Fibroblast of mammary gland (primary cell): ENCODE measurements at places on chromosomes 4 and X.
A peak's percentile ranks its signal among the peaks of the same experiment; 100 is the strongest.

DNA sequence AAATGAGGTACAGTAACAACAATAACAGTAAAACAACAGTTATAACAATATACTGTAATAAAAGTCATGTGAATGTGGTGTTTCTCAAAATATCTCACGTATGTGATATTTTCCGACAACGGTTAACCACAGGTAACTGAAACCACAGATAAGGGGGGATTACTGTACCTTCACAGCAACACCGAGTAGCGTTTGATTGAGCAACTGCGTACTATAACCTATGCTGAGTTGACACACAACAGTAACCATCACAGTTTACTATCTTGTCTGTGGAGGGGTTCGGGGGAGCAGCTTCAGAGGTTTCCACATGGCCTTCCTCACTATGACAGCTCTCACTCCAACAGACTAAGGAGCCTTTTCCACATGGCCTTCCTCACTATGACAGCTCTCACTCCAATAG lies 13.4 kb downstream of the RBMX2 start:
- DNase-seq, result no peak

DNA sequence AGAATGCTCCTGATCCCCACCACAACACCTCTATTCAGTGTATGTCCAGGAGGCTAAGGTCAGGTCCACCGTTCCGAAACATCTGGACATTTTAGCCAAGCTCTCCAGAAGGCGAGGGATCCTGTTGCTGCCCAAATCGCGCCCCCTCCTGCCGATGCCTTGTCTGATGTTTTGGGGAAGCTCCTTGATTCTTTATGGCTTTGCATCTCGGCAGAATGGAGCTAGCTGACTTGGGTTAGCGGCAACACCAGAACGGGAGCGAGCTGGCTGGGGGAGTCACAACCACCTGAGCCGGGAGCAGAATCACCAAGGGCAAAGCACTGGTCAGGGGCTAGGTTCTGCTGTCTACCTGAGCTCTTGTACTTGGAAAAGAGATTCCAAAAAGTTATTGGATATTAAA lies 6.6 kb upstream of the POU3F4 start:
- DNase-seq, result no peak

- DNase-seq, result peak; percentile 26
Measured at GRCh38 chr4:152095701-152096070, 334.9 kb upstream of the GATB start.

- DNase-seq, result no peak
Measured at GRCh38 chr4:77014256-77014655, 61.5 kb downstream of the CCNI start.

DNA sequence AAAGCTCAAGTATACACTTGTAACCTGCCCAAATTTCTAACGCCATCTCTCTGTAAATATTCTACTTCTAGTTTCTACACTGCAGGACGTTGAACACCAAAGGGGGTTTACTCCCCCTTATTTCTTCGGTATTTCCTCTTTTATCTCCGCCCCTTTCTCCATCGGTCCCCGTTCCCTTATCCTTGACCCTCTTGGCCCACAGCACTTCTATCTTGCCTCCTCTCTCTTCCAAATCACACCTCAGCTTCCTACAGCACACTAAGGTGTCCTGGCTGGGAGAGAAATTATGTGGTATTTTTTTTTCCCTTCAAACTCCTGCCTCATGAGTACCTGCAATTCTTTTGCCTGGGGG lies 715 bp downstream of the ZMAT1 start:
- DNase-seq, result no peak

DNA sequence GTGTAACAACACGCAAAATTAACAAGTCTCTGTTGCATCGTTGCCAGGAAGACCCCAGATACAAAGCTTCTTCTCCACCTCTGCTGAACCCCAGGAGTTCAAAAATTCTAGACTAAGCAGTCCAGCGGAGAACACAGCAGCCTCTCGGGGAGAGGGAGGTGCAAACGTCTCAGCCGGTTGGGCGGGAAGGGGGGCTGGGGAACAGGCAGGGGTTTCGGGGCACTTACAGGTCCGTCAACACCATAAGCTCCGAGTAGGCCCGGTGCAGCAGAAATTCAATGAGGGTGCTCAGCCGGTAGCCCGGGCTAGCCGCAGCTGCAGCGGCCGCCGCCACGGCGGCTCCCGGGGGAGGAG lies 394 bp downstream of the MED14 start:
- no peak for DNase-seq

GRCh38 chr4:55561889-55562288 lies 15.2 kb upstream of the CLOCK start:
- DNase-seq, result no peak

DNA sequence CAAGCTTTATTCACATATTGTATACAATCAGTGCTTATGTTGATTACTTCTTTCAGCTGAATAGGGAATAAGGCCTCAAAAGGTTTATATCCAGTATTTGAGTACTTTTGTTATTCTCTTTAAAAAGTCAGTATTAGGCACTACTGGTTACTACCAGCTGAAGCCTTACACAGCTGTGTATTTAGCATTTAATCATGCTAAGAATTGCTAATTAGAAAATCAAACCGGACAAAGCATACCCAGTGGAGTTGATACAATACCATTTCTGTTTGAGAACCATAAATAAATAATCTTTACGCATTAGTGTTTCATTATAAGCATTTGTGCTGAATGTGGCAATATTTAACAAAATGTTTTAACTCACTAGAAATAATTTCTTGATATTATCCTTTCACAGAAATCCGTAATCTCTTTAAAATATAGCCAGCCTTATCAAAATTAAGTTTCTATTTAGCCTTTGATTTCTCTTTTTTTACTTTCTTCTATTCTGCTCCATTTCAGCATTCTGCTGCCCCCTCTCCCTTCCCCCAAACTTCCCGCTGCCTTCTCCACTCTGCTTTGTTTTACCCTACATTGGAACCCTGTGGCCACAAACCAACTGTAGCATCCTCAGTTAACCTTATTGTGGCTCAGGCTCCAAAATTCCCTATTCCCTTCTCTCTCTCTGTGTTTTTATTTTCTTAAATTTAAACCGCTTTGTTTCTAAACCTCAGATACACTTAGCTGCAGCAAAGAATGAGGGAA lies 37.8 kb downstream of the UGT8 start:
- DNase-seq, result no peak

DNA sequence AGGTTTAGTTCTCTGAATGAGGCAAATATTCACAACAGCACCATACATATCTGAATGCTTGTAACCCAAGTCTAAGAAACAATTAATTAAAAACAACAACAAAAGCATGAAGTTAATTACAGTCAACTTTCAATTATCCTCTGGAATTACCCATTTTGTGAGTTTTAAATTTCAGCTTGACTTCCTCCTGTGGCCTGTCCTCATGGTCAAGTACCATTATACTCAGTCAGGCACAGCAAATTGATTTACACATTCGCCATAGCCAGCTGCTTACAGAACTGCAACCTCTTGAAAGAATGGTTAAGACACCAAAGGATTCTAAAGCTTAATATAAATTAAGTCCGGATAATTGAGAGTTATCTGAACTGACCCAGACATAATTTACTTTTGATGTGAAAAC lies 306.5 kb downstream of the CAMK2D start:
- DNase-seq, result no peak

- DNase-seq, result no peak
Measured at GRCh38 chr4:185909972-185910371, 98.0 kb upstream of the SORBS2 start.

GRCh38 chrX:44873415-44874276 lies 658 bp downstream of the KDM6A start:
- peak; percentile 39 for DNase-seq

DNA sequence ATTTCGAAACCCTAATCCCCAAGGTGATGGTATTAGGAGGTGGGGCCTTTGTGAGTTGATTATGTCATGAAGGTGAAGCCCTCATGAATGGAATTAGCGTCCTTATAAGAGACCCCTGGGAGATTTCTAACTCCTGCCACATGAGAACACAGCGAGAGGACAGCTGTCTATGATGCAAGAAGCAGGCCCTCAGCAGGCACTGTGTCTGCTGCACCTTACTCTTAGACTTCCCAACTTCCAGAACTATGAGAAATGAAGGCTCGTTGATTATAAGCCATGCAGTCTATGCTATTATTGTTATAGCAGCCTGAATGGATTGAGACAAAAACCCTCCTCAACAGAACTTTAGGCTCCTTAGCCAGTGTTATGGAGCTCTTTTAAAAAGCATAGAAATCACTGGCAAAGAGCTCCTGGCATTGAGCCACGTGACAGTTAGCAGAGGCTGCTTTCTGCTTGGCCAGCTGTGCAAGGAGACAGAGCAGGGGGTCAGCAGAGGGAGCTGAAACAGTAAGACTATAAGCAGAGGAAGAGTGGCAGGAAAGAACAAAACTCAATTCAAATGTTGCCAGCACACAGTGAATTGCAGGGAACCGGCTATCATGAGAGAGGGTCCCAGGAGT lies 219.2 kb upstream of the FAT1 start:
- DNase-seq, result peak; percentile 35

DNA sequence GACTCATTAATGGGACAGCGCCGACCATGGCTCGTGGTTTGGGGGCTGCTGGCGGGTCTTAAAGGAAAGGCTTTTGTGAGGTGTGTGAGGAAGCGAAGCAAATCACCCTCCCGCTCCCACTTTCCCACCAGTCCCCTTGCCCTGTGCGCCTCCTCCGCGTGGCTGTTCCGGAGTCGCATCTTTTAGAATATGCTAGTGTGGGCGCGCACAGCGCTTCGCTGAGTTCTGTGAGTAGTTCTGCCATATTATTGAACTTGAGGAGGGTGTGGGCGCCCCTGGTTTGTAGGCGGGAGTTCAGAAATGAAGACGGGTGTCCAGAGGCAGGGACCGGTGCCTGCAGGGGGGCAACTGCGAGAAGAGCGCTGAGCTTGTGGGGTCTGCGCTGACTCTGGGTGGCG lies 49.1 kb downstream of the ZNF141 start:
- no peak for DNase-seq

- no peak for DNase-seq
Measured at GRCh38 chr4:16079046-16079445, 4.8 kb downstream of the PROM1 start.

- DNase-seq, result no peak
Measured at GRCh38 chr4:18052158-18052557, 30.6 kb upstream of the LCORL start.

- DNase-seq, result peak; percentile 96
Measured at GRCh38 chrX:107654872-107655761, 26.8 kb downstream of the PRPS1 start.

GRCh38 chr4:17066972-17067371 lies 168.5 kb upstream of the LDB2 start:
- DNase-seq, result peak; percentile 92

GRCh38 chr4:153611679-153612078 lies 72.4 kb upstream of the TLR2 start:
- DNase-seq, result peak; percentile 32

- DNase-seq, result no peak
Measured at GRCh38 chr4:19913650-19914049, 338.1 kb upstream of the SLIT2 start.

DNA sequence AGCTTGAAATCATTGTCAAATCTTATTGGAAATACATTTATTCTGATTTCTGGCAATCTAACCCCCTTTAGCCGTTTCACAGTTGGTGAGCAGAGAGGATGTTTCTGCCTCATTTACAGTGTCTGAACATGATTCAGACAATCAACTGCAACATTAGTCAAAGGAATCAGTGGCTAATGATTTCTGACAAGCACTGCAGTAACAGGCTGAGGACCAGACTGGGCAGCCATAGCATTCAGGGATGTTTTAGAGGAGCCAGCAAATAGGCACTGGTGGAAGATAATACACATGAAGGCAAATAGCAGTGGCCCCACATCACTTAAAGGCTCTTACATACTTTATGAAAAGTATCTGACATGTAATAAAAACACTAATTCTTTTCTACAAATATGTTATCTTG lies 102.8 kb downstream of the TTC29 start:
- no peak for DNase-seq

DNA sequence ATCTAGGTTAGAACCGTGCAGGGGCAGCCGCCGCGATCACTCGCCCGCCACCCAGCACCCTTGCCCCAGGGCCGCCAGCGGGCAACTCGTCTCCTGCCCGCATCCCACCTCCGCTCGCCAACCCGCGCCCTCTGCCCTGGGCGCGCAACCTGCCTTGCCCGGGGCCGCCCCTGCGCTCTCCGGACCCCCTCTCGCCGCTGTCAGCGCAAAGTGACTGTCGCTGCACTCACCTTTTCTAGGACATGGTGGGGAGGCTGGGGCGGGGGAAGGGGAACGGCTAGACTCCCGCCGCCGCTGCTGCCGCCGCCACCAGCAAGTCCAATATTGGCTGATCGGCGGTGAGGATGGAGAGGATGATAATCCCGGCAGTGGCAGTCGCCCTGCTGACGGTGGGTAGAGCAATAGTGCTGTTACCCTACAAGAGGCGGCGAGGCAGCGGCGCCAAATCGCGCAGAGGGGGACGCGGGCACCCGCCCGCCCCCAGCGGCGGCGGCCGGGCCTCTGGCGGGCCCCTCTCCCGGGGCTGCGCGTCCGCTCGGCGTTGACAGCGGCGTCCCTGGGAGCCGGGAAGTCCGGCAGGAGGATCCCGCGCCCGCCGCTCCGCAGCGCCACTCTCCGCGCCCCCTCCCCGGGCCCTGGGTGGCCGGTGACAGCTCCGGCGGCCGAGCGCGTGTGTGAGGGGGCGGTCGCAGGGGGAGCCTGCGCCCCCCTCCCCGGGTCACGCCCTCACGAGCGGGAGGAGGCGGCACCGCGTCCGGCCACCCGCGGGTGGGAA lies 2.3 kb upstream of the NR3C2 start:
- no peak for DNase-seq

GRCh38 chrX:107750263-107750662 lies 25.3 kb downstream of the TSC22D3 start:
- DNase-seq, result no peak

GRCh38 chr4:37597034-37597433 lies 89.1 kb downstream of the RELL1 start:
- no peak for DNase-seq

DNA sequence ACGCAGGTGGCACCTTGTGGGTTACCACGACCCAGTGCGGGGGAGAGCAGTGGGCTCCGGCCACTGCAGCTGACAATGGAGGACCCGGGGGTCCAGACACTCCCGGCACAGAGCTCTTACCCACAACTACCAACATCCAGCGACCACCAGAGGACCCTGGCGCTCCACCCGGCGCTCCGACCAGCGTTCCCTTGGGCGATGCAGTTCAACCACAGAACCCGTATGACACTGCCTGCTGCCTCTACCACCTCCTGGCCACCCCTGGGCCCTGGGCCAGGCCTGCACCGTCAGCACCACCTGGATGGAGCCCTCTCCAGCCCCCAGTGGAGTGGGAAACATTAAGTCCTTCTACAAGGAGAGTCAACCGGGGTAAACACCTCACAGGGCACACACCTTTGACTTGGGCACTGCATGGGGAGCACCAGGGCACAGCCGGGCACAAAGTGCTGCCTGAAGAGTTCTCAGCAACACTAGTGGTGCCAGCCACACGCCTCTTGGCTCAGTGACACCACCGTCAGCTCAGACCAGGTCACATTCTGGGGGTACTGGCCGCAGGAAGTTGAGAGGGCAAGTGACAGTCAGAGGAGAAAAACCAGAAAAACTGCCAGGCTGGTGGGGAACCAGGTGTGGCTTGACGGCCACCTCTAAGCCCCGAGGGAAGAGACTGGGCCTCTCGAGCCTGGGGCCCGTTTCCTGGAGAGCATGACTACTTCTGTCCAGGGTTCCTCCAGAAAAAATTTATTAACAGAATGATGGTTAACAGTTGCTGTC lies 2.6 kb downstream of the CTBP1 start:
- DNase-seq, result no peak

GRCh38 chr4:124322234-124323065 lies 390.1 kb downstream of the ANKRD50 start:
- DNase-seq, result peak; percentile 64

- no peak for DNase-seq
Measured at GRCh38 chr4:41748074-41748570, 403 bp downstream of the PHOX2B start.
